Progenitor cell of endocrine pancreas (in vitro differentiated cells): ENCODE measurements at places on chromosomes 6 and 20. TPM values are rescaled to one million over a fixed set of nuclear protein-coding genes. Genes with fewer than 3 reads are reported as not detected.

GRCh38 chr6:22569281-22570184, at the start of gene HDGFL1:
HDGFL1 (plus strand) TSS chr6:22569566; CDS start chr6:22569576, 10 bp downstream.
- no peak for DNase-seq

Gene OR12D3
- total RNA-seq: not detected in 2 replicates

GRCh38 chr6:7446619-7447325, 57.2 kb downstream of the RIOK1 start:
- DNase-seq: no peak

DNA sequence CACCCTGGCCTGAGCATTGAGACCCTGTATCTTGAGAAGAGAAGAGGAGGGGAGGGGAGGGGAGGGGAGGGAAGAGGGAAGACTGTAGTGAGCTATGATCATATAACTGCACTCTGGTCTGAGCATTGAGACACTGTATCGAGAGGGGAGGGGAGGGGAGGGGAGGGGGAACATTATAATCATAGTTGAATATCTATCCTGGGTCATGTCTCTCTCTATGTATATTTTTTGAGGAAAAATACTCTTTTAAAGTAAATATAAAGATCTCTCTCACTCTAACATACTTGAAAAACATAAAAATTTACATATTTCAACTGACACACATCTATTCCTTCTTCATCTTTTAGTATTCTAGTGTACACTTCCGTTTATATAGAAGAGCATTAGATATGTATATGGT, 431.0 kb downstream of the CDKAL1 start:
- no peak for DNase-seq

- no peak for DNase-seq
Measured at GRCh38 chr6:56437171-56437900, 190.0 kb upstream of the COL21A1 start.

DNA sequence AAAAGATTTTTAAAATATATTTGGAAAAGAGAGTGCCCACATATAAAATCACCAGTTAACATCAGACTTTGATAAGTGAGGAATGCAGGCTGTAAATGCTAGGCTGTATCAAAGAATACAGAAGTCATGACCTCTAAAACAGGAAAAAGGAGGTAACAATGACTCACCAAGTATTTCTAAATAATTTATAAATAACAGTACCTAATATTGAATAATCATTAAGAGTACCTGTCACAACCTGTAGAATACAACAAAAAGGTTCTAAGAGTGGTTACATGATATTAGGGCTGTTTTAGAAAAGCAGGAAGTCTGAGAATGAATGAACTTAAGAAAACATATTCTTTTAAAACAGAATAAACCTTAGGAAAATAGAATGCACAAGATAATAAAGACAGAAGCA, 173.1 kb upstream of the CST7 start:
- DNase-seq: no peak

Gene MYO6
- 105 and 110 TPM in 2 replicates for total RNA-seq

Gene CST2
- total RNA-seq: not detected in 2 replicates

Gene BPIFA3
- total RNA-seq: not detected in 2 replicates

GRCh38 chr20:12252793-12253192, 335.1 kb downstream of the BTBD3 start:
- no peak for DNase-seq

DNA sequence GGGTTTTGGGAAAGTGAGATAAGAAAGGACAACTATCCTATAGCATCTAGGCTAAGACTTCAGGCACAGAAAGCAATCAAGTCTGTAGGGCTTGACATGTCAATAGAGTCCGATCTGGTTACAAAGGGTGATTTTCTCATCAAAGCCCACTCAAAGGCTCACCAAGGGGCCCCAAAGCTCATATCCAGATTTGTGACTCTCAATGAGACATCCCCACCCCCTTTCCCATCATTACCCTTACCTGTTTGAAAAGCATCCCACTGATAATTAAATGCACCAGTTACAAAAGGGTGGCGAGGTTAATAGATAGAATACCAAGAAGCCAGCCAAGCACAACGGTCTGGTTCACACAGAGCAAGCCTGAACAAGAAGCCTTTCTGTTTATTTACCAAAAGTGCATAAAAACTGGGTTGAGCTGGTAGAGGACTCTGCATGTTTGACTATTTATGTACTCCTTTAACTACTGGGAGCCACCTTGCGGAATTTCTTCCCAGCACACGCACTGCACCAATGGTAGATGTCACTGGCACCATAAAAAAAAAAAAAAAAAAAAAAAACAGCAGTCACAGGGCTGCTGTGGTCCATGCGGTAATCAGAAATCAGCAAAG, 6.1 kb downstream of the JAG1 start:
- no peak for DNase-seq

Gene WTAP
- 126 and 131 TPM in 2 replicates for total RNA-seq

Gene C20orf141
- not detected in 2 replicates for total RNA-seq

Gene ELOVL5
- total RNA-seq: 67.1 and 74.4 TPM in 2 replicates

DNA sequence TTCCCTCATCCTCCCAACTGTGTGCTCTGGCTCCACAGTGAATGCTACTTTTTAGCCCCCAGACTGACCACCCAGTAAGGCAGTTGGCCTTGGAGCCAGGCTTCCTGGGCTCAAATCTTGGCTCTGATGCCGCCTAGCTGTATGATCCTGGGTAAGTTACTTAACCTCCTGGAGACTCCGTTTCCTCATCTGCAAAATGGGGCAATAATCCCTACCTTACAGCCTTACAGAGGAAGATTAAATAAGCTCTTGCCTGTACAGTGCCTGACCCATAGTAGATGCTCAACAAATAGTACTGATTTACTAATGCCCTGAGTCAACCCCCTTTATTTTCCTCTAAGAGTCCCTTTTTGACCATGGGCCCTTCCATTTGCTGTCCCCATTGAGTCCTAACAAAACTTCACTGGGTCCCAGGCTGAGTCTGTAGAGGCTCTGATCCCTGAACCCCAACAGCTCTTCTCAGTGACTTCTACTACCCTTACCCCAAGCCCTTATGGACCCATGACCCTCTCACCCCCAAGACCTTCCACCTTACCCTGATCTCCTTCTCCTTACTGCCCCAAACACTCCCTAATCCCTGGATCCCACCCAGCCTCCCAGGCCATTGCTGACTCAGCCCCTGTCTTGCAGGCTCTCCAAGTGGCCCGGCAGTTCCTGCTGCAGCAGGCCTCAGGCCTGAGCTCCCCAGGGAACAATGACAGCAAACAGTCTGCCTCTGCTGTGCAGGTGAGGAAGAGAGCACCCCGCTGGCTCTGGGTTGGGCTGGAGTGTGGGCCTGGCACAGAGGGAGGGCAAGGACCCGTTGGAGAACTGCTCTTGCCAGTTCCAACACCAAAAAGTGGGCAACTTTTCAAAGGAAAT, 31.4 kb downstream of the FOXP4 start:
- DNase-seq: no peak

DNA sequence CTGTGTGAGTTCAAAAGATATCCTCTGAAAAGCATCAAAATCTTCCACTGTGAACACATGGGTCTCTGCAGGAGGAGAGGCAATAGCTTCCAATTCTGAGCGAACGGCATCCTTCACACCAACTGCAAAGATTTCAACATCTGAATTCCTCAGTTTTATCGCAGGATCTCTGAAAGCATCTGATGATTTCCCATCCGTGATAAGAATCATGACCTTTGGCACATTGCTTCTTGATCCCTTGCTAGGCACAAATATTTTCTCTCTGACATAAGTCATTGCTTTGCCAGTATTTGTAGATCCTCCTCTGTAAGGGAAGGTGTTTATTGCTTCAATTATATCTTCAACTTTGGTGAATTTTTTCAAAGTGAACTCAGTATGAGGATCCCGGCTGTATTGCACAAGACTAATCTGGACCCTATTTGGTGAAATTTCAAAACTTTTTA, 22.7 kb downstream of the COL12A1 start:
- DNase-seq: no peak

Gene TSHZ2
- 22.9 and 24.1 TPM in 2 replicates for total RNA-seq

Gene LINC00237
- not detected in 2 replicates for total RNA-seq

DNA sequence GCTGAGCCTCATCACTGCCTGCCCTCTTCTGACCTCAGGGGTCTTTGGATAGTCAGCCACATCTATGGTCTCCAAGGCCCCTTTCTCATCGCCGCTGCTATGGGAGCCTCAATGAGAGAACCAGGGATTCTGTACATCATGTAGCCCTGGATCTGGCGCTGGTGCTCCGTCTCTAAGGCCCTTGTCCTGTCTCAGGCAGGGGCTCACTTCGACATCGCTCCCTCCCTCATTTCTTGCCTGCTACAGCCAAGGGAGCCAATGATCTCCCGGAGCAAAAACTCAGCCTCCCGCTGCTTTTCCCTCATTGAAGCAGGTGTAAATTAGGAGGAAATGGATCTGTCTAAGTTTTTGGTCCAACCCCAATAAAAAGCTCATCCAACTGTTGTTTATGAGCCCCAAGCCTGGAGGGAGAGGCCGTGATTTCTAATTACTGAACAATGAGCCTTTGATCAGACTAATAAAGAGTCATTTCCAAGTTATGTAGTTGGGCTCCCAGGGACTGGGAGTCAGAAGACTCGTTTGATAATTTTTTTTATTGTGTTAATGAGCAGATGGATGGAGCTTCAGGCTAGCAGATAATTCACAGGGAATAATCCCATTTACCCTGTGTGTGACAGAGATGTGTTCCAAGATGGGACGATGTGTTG, 30.9 kb downstream of the LBP start:
- no peak for DNase-seq

Gene LRRC1
- total RNA-seq: 36.2 and 39.2 TPM in 2 replicates

- DNase-seq: no peak
Measured at GRCh38 chr6:137378090-137378369, 116.2 kb downstream of the OLIG3 start.

DNA sequence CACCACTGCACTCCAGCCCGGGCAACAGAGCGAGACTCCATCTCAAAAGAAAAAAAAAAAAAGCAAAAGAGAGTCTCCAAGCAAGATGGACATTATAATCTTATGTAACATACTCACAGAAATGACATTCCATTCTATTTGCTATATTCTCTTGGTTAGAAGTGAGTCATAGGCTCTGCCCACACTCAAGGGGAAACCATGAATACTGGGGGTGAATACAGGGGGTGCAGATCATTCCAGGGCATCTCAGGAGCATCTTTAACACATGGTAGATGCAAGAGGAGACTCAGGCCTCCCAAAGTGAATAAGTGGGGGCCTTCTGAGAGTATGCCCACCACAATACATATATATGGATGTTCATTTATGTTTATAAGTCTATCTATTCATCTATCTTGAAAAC, 18.3 kb upstream of the RANBP9 start:
- DNase-seq: no peak

Gene NKX2-4
- total RNA-seq: not detected in 2 replicates

Gene VNN1
- not detected in 2 replicates for total RNA-seq

Gene MTG2
- total RNA-seq: 30.4 and 31.6 TPM in 2 replicates

GRCh38 chr20:57628047-57628961, 8.1 kb upstream of the ZBP1 start:
- no peak for DNase-seq

DNA sequence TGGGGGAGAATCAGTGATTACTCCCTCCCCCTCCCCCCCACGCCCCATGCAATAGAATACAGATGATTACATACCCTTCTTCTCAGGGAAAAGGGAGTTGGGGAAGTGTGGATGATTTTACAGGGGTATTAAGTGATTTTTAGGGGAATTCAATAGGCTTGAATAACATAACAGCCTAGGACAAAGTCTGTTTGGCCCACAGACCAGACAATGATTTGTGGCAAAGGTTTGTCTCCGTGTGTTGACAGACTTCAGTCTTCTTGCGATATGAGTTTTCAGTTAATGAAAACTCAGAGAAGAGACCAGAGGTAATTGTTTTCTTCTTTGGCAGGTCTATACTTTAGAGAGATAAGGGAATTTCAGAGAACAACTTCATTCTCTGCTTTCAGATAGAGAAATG, 95.3 kb downstream of the OR2B2 start:
- no peak for DNase-seq
